Stimulated activated CD4-positive, alpha-beta T cell treated with anti-CD3 and anti-CD28 coated beads, TNF-alpha, amount 100 ng/mL, for 48 hours (primary cell): ENCODE measurements at places on chromosomes 3 and 15.
A peak's percentile ranks its signal among the peaks of the same experiment; 100 is the strongest.

- DNase-seq: no peak
Observed at GRCh38 chr3:194879991-194880939, 194.6 kb downstream of the FAM43A start.

DNA sequence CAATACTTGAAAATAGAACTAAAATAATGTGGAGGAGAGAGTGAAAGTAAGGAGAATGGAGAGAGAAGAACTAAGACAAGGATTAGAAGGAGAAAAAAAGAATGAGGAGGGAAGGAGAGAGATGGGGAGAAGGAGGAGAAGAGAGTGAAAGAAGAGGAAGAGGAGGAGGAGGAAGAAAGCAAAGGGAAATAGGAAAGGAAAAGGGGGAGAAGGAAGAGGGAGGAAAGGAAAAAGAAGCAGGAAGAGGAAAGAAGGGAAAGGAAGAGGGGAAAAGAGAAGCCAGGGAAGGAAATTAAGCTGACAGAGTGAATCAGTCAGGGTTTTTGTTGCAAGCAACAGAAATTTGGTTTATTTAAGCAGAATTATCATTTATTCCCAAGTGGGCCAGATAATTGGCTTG is 241.7 kb upstream of the P2RY1 start:
- no peak for DNase-seq

- DNase-seq: no peak
Observed at GRCh38 chr3:117302428-117302827, 592.8 kb downstream of the TUSC7 start.

GRCh38 chr3:147881933-147882332 is 472.8 kb downstream of the ZIC1 start:
- DNase-seq: no peak

GRCh38 chr3:51942603-51943450 is 664 bp downstream of the PARP3 start:
- peak; percentile 33 for DNase-seq

DNA sequence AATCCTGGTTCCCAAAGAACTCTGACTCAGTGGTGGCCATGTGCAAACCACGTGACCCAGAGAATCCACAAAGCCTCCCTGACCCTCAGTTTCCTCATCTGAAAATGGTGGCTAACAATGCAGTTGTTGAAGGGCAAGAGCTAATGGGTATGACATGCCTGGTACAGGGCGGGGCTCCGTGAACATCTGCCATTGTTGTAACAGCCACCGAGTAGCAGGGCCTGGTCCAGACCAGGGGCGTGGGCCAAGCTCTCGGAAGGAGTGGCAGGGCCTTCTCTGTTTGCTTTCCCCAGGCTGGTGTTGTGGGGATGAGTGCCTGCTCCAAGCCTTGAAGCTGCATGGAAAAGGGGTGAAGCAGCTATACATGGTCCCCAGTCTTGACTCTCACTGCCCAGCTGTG is 13.4 kb downstream of the MAPKAPK3 start:
- DNase-seq: no peak

GRCh38 chr3:188077160-188077799 is 76.7 kb upstream of the LPP start:
- no peak for DNase-seq

- DNase-seq: no peak
Observed at GRCh38 chr3:87792534-87793336, 266.1 kb downstream of the CGGBP1 start.

DNA sequence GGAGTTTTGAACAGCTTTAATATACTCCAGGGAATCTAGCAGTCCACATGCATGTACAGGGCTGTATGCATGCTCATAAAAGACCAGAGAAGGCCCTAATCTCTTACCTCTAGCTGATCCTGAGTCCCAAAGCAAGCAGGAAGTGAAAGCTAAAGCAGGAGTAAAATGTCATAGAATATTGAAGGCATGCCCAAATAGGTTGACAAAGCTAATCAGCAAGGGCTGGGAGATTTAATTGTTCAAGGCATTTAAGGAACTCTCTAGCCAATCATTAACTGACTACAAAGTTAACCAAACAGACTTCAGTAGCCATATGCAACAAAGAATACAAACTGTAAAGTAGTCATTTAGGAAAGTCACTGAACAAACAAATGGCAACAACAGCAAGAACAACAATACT is 85.8 kb upstream of the KBTBD8 start:
- no peak for DNase-seq

DNA sequence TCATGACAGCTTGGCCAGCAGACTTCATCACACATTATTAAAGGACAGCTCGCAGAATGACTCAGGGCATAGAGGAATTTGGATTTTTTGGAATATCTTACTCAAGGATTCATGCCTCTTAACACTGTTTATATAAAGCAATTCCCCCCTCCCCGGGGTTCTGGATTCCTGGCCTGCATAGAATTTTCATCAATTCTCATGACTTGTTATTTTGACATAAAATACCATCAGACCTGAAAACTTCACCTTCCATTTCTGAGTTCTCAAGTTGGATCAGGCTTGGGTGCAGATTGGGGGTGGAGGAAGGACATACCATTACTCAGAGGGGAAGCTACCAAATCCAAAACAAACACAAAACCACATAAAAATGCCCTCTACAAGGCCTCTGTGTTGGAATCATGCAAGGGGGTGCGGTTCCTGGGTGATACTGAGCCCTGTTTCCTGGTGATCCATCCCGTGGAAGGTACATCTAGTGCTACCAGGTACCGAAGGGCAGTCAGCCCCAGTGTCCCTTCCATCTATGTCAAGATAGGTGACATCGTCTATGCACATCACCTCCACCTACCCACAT is 95.3 kb downstream of the DAPK2 start:
- no peak for DNase-seq

DNA sequence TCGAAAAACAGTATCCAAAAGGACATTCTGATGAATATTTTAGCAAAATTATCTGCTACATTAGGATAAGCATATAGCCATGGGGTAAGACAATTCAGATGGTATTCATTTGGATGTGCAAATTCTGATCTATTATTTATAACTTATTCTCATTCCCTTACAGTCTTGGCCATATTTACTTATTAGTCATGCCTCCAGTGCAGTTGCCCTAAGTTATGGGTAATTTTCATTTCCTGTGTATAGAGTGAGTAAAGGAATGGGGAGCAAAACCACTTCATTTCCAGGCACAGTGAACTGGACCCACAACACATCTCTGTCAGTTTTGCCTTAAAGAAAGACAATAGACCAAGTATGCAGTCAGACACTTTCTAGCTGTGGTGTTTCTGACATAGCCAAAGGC is 134.3 kb downstream of the POLQ start:
- no peak for DNase-seq

DNA sequence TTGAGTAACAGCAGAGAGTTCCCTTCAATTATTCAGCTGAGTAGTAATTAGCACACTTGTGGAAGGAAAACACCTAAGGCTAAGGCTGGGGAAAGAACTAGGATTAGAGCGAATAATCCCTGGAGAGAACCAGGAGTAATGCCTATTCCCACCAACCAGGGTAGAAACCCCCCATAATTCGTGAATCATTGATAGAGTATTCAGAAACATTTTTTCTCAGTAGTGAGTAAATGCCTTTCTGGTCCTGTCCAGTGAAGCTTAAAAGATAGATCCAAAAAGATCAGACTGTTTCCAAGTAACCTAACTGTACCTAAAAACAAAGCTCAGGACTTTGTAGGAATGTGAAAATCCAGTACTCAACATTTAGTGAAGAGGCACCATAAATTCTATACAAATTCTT is 71.2 kb downstream of the DGKG start:
- DNase-seq: no peak
